ENCODE measurements at places on chromosomes 5 and 9.

GRCh38 chr5:154901276-154901675 lies 36.7 kb downstream of the GEMIN5 start:
- DNase-seq: no peak

GRCh38 chr9:33820231-33820745 lies 3.3 kb downstream of the UBE2R2 start:
- DNase-seq: no peak

DNA sequence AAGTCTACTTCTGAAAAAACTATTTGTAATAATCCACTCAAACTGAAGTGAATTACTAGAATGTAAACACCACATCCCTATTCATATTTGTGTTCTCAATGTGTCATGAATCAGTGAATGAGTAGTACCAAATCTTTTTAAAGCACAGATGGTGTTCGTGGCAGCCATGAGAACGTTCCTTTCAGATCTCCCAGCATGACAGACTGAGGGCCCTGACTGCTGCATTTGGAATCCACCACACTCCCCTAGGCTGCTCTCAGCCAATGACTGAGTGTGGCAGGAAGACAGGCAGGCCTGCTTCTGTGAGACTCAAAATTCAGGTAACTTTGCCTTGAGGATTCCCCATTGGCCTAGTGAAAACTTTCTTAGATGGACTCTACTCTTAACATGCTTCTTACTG lies 10.9 kb upstream of the JMY start:
- no peak for DNase-seq

- DNase-seq: no peak
Measured at GRCh38 chr5:152397581-152397980, 7.5 kb downstream of the NMUR2 start.

DNA sequence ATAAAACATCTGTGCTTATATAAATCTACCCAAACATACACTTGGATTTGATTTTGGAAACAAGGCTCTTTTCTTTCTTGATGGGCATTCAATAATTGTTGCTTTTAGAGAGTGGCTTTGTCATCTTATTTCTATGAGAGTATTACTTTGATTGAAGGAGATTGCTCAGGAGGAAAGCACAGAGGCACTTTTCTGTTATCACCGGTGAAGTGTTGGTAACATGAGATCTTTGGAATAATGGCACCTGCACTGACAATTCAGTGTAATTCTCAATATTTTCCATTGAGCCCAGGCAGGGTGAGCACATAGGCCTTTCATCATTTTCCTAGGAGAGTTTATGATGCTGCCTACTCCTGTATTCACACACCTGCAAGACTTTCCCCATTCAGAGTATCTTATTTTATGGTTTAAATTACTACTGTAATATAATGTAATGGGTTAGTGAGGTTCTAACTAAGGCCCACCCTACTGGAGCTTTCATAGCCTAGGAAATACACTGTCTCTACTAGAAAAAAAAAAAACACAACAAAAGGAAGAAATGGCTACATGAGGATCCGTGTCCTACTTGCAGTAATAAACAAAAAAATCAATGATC lies 244.3 kb downstream of the DENND1A start:
- DNase-seq: no peak

DNA sequence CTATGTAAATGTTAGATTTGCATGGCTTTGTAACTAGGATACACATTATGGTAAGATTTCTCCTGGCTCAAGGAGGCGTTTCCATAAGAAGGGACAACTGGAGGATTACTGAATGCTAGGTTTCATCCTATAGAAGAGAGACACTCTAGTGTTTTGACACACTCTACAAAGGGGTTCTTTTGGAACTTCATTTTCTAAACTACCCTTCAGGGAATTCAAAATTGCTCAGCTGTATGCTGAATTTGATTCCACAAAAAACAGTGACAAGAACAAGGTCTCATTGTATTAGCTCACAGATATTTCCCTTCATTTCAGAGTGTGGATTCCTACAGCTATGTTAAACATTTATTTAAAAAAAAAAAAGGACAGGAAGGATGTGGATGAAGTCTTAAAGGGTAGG lies 151.7 kb downstream of the PPP2R2B start:
- no peak for DNase-seq

GRCh38 chr5:90899014-90899604 lies 340.5 kb downstream of the ADGRV1 start:
- DNase-seq: no peak

- DNase-seq: no peak
Measured at GRCh38 chr9:8706531-8706930, 907.0 kb upstream of the DMAC1 start.

DNA sequence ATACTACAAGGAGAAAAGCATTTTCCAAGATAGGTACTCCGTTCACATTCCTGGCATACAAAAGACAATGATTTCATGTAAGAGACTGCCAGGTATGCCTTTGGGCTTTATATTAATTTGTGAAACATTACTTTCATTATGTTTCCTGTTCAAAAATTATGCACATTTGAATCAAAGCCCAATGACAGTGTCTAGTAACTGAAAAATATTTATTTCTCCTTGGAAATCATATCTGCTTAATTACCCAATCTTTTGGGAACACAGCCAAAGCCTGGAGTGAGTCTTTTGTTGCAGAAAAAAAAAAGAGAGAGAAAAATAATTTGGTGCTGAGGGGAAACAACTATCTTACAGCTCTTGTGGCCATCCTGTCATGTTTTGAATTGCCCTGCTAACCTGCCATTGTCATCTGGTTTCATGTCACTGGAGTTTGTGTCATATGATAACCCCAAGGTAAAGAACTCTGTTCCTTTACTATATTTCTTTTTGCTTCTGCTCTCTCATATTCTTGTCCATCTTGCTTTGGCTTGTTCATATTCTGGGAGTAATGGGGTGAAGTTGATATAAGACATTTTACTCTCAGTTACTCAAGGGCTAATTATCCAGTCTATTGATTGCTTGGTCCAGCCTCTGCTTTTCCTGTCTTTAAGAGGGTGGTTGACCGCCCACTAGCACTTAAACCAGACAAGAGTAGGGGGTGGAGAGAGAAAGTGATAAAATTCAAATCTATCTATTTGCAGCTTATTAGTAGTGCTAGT lies 238.3 kb upstream of the NUDT12 start:
- no peak for DNase-seq

Measured in hematopoietic multipotent progenitor cell treated with erythropoietin and hydrocortisone succinate and interleukin-3 and kit ligand, for 6 days (in vitro differentiated cells).